ENCODE measurements at places on chromosomes 6 and 20.

GRCh38 chr6:142478117-142478516, 176.3 kb downstream of the ADGRG6 start:
- no peak for DNase-seq

DNA sequence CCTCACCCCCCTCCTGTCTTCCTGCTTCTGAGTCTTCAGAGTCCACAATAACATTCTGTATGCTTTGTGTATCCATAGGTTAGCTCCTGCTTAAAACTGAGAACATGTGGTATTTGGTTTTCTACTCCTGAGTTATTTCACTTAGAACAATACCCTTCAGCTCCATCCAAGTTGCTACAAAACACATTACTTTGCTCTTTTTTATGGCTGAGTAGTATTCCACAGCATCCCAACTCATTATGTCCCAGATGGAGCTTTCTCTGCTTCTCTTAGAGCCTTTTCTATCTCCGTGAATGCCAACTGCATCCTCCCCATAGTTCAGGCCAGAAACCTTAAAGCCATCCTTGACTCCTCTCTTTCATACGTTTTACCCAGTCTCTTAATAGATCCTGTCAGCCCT, 55.8 kb downstream of the STMND1 start:
- no peak for DNase-seq

DNA sequence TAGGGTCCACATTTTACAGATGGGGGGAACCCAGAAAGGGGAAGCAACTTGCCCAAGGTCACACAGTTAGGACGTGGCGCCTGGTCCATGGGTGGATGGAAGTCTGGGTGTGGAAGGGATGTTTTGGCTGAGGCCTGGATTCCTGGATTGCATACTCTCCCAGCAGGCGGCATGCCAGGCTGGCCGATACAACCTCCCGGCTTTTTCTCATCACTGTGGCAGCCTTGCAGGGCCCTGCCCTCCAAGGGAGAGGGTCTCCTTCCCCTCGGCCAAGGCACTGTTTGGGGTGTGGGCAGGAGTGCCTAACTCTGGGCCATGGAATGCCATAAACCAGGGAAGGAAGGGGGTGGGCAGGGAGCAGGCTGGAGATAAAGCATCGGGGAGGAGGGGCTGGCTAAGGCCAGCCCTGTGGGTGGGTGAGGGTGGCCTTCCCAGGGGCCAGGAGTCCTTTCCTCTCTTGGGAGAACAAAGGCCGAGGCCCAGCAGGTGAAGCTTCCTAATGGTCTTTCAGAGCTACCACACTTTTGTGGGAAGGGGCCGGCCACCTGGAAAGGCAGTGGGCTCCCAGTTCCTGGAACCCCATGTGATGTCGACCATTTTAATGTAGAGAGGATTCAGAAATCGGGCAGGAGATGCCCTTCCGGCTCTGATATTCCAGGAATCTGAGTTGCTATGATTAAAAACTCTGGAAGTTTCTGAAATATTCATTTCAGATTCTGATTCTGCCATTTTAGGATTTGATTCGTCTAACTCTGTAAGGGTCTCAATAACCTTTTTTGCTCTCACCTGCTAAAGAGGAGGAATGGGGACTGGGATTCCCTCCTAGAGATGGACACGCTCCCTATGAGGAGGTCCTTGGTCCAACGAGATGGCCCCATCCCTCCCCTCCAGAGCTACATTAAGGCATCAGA, 4.2 kb downstream of the FOXS1 start:
- no peak for DNase-seq

- DNase-seq: no peak
Observed at GRCh38 chr6:68108233-68108835, 526.7 kb upstream of the ADGRB3 start.

DNA sequence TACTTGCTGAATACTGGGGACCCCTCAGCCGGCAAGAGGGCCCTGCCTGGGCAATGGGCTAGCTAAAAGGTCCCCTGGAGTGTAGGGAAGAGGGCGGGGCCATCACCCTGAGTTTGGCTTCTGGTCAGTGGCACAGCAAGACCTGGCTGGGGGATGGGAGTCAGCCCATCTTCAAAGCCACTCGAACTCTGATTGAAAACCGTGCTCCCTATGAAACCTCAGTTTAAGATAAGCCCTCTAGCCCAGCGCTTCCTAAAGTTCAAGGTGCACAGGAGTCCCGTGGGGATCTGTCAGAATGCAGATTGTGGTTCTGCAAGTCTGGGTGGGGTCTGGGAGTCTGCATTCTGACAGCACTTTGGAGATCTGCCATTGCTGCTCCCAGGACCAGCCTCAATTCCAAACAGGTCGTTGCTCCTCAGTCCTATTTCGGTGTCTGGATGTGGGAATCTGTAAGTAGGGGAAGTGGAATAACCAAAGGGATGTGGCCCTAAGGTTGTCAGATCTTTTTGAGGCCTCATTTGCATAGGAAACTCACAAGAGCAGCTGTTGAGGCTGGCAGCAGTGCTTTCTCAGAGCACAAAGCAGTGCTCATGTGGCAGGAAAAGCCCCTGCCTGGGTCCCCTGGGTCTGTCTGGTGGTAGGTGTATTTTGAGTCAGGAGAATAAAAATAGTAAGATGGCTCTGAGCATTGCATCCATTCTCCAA, 85.3 kb upstream of the SCP2D1 start:
- DNase-seq: no peak

- DNase-seq: no peak
Observed at GRCh38 chr6:8743170-8743745, 307.9 kb upstream of the SLC35B3 start.

DNA sequence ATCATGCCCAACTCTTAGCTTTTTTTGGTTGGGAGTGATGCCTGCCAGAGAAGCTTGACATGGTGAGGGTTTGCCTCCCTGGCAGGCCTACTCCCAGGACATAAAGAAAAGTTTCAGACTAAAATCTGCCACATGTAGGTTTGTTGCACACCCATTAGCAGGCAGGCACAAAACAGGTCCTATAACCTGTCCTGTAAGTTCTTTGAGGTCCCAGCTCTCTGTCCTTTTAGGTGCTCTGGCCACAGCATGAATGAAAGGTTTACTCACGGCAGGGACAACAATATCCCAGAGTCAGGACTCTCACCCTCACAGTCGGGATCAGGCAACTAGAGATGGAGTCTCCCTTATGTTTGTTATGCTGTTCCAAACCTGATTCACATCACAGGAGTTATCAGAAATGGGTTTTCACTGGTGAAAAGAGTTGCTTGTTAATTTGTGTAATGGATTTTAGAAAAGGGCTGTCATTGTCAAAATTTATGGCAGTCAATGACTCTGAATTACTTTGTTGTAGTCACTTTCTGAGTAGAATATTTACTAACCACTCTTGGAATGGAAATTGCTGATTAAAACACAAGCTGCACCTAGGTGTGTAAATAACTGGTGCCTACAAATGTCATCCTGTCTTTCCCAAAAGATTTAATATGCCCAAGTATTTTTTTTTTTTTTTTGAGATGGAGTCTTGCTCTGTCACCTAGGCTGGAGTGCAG, 5.8 kb upstream of the SRPK1 start:
- no peak for DNase-seq
